ENCODE measurements at places on chromosomes 2 and 18.

DNA sequence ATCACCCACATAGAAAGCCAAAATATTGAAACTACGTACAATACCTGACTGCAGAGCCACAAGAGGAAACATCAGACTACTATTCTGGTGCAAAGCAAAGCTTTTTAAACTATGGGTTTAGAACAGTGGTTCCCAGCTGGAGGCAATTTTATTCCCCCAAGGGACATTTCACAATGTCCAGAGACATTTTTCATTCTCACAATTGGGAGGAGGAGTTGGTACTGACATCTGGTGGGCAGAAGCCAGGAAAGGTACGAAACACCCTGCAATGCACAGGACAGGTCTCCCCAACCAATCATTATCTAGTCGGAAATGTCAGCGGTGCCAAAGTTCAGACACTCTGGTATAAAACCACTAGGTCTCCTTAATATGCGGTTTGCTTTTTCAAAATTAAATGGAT is 88.4 kb upstream of the ARL5A start:
- no peak for DNase-seq

GRCh38 chr18:33578518-33579348 is 714 bp downstream of the ASXL3 start:
- DNase-seq: no peak

GRCh38 chr18:35983818-35984217 is 11.3 kb downstream of the RMP24 start:
- no peak for DNase-seq

GRCh38 chr2:99851089-99851488 is 291.3 kb downstream of the AFF3 start:
- DNase-seq: no peak

- DNase-seq: no peak
Observed at GRCh38 chr2:16394072-16394985, 271.3 kb downstream of the CYRIA start.

DNA sequence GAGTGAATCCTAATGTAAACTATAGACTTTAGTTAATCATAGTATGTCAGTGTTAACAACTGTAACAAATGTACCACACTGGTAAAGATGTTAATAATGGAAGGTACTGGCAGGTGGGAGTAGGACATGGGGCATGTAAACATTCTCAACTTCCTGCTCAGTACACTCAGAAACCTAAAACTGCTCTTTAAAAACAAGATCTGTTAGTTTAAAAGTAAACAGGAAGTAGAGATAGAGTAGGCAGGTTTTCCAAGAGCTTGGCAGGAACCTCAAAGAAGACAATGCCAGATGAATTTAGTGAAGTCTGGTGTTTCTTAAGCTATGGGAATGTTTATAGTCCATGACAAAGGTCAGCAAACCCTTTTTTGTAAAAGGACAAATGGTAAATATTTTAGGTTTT is 46.6 kb downstream of the CCDC138 start:
- no peak for DNase-seq

- no peak for DNase-seq
Observed at GRCh38 chr2:145044491-145044890, 524.6 kb upstream of the ZEB2 start.

- DNase-seq: no peak
Observed at GRCh38 chr2:120005834-120006521, 6.9 kb upstream of the EPB41L5 start.

GRCh38 chr2:7037340-7038333 is 120.4 kb downstream of the RNF144A start:
- DNase-seq: peak; percentile 56

DNA sequence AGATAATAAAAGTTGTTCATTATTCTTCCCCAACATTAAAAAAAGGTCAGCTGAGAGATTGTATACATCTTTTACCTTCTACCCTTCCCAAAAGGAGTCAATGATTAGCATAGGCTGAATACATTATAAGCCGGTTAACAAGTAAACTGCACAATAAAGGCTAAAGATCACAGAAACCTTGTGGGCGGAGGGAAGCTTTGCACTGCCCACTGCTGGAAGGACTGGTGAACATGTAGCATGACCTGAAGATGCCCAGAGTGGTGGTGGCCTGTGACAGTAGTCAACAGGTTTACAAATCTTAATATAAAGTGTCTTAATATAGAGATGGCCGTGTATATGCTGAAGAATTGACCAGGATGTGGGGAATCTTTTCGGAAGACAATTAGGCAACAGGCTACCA is 35.6 kb downstream of the ARL5A start:
- DNase-seq: no peak

DNA sequence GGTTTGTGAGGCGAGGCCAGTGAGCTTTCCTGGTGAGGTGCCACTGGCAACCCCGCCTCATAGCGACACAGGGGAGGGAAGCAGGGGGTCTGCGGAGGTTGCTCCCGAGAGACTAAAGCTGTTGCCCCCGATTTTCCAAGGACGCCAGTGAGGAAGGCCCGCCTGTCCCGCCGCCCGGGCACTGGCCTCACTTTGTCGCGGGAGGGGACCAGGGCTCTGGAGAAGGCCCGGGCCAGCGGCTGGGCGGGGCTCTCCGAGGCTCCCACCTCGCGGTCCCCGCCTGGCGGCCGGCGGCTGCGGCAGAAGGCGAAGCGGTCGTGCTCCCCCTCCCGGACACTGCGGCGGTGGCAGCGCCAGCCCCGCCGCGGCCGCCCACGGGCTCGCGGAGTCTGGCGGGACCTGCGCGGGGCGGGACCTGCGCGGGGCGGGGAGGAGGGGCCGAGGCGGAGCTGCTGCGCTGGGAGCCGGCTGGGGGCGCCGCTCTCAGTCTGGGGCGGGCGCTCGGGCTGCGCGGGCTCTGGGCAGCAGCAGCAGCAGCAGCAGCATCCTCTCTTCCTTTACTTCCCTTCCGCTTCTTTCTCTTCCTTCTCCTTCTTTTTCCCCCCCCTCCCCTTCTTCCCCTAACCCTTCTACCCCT is at the start of gene MAP2:
TSS of gene MAP2 (plus strand) at position 486 of the 637 bp plus-strand sequence. CDS start 229,124 bp downstream, outside the sequence.
- DNase-seq: no peak

GRCh38 chr2:163419000-163419830 is 316.6 kb downstream of the FIGN start:
- DNase-seq: no peak

- no peak for DNase-seq
Observed at GRCh38 chr2:239305771-239306170, 95.0 kb downstream of the HDAC4 start.

- no peak for DNase-seq
Observed at GRCh38 chr2:192957425-192957824, 762.7 kb upstream of the TMEFF2 start.

DNA sequence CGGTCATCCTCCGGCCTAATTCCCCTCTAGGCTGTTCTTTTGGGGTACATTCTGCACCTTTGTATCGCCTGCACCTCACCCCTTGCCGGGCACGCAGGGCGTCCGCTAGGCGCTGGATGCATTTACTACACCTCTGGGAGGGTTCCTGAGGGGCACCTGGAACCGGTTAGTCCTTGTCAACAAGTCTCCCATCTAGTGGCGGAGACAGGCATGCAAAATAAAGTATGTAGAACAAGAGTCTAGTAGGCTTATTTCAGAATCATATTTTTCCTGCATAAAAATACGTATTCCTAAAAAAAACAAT is 705 bp upstream of the TEX261 start:
- DNase-seq: no peak

DNA sequence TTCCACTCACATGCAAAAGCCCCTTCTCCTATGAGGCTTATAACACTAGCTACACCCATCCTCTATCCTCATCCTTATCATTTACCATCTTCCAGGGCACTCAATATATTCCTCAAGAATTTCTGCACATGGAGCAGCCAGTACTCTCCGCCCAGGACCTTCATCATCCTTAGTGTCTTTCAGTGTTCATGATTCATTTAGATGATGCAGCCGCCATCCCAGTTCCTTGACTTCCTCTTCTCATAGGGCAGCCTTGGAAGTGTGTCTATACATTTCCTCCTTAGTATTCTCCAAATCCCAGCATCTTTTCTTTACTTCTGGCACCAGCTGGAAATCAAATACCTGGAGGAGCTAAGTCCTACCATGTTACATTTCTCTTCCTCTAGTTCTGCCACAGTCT is 3.0 kb upstream of the ITSN2 start:
- no peak for DNase-seq

GRCh38 chr2:55887901-55888624 is 35.5 kb downstream of the EFEMP1 start:
- no peak for DNase-seq

DNA sequence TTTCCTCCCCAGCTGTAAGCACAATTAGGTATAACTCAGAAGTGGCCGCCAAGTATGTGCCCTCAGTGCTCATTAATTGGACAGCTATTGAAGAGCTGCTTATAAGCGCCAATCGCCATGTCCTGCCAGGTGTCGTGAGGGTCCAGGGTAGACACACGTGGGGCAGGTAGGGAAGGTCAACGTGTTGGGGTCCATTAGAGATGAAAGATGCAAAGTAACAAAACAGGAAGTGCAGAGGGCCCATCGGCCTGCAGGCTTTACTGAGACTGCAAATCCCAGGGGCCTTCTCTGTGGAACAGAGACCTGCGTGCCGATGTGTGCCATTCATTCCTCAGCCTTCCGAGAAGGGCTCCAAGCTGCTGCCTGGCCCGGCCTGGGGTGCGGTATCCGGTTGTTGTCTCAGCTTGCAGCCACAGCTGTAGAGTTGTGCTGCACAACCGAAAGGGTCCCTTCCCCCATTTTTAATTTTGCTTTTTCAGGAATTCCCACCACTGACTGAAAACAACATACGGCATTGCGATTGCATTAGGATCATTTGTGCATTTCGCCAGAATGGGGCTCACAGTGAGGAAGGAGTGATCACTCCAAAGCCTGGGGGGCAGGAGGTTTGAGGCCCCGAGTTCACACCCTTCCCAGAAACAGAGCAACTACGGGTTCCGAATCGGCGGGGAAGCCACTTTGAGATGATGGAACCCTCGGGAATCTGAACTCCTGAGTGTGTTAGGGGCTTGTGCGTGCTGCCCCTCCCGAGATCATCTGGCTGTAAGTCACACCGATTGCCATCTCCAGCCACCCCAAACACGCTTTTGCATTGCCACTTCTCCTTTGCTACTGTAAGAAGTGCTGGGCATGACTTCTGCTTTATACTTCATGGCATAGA is 94.3 kb downstream of the TSHZ1 start:
- DNase-seq: no peak

GRCh38 chr18:36843784-36844183 is 14.9 kb downstream of the KIAA1328 start:
- DNase-seq: no peak

- no peak for DNase-seq
Observed at GRCh38 chr2:202771741-202772460, 99.7 kb downstream of the ICA1L start.

DNA sequence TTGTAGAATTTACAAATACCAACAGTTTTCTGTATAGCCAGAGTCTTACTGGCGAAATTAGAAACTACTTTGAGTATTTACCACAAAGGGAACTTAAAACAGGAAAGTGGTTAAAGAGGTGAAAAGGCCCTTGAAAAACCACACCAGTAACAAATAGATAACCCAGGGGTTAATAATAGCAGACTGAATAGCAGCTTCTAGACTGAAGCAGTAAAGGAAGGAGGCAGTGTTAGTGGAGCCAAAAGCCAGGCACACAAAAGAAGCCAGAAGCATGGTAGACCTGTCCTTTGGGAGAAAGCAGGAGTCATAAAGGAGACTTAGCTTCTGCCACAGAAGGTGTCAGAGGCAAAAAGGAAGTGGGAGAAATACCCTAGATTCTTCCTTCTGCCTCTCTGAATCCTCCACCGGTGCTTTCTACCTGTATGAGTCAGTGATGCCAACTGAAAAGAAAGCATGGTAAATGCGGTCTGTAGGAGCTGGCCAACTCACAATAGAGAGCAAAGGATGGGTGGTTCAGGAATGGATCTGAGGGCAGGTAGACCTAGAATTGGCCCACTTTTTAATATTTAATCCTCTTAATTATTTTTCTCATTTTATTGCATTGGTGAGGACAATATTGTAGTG is 97.3 kb downstream of the ARL6IP6 start:
- no peak for DNase-seq

- DNase-seq: no peak
Observed at GRCh38 chr2:167103028-167103756, 214.9 kb downstream of the XIRP2 start.

DNA sequence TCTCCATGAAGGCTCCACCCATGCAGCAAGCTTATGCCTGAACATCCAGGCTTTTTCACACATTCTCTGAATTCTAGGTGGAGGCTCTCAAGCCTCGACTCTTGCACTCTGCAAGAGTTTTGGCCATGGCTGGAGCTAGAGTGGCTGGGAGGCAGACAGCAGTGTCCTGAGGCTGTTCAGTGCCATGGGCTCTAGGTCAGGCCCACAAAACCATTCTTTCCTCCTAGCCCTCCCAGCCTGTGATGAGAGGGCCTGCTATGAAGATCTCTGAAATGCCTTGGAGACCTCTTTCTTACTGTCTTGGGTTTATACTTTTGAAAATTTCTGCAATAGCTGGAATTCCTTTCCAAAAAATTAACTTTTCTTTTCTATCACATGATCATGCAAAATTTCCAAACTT is 210.7 kb downstream of the RND3 start:
- no peak for DNase-seq

DNA sequence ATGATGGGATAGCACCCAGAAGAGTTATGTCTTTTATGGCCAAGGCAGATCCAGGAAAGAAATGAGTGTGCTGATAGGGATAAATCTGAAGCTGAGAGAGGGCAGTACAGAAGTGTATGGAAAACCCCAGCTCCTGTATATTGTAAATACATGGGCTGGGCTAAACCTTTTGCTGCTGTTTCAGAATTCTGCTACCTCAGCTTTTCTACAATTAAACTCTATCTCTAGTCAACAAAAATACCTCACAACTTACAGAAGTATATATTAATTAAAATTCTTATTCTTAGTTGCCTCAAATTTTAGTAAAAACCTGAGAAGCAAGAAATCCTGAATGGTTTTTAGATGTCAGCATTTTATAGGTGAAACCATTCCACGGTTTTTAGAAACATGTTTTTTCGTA is 889.5 kb upstream of the NXPH2 start:
- no peak for DNase-seq

DNA sequence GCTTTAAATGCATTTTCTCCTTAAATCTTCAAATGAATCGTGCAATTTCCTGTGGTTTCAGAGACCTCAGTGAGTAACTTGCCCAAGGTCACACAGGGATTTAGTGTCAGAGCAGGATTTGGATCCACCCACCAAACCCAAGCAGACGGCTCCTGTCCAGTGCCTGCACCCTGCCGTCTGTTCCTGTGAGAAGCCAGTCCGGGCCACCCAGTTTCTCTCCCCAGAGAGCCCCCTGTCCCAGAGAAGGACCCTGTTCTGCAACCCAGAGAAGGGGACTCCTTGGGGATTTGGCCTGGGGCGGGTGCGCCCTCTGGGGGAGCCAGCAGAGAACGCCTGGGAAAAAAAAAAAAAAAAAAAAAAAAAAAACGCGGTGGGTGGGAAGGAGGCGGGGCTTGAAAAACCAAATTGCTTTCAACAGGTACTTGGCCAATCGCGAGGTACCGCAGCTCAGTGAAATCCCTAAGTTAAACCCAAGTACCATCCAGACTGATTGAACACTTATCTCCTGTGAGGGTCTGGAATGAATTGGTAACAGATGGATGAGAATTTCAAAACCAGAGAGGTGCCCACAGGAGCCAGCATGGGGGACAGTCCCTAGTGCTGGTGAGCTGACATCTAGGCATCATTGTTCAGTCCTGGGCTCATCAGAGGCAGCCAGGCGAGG is 30.9 kb upstream of the REEP1 start:
- DNase-seq: no peak
